ENCODE measurements at places on chromosomes 6 and 20. TPM values are rescaled to one million over a fixed set of nuclear protein-coding genes. Genes with fewer than 3 reads are reported as not detected.

PLG gene
- not detected for total RNA-seq

GRCh38 chr6:100194535-100194934 is 200.5 kb upstream of the MCHR2 start:
- no peaks in the 10 kb centered on the region for H3K4me1 ChIP-seq
- H3K4me3 ChIP-seq: no peak overlapping the region
- peaks cover 7% of the 10 kb centered on the region for H3K27me3 ChIP-seq
- H3K36me3 ChIP-seq: no peaks in the 10 kb centered on the region
- DNase-seq: no peak

DNA sequence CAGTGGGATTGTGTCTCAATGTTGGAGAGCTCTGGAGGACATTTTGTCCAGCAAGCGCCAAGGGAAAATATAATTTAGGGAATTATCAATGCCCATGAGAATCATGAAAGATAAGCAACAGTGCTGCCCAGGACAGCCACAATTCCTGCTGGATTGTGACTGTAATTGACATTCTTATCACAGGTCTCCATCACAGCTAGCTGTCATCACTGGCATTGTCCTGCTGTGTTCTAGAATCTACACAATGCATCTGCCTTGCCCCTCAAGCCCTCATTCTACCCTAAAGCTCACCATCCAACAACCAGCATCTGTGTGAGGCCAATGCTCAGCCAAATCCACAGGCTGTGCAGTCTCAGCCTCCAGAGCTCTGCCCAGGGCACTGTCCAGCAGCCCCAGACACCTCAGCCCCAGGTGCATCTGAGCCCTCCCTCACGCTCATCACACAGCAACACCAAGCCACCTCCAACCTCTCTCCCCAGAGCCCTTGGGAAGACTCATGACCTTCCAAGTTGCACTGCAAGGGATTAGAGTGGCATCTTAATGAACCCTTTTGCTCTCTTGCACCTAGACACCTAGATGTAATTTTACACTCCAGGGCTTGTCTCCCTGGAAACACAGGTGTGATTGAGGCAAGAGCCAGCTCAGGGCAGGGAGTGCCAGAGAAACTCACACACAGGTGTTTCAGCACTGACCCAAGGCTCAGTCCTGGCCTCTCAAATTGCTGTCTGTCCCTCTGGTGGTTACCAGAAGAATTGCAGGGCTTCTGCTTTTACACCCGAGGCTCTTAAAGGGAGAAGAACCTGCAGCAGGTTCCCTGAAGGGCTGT is 85.2 kb upstream of the PHACTR3 start:
- no peaks in the 10 kb centered on the region for H3K36me3 ChIP-seq
- peaks cover 58% of the 10 kb centered on the region for H3K27me3 ChIP-seq
- no peaks in the 10 kb centered on the region for H3K4me1 ChIP-seq
- DNase-seq: peak; percentile 26

- H3K27me3 ChIP-seq: no peaks in the 10 kb centered on the region
- H3K27ac ChIP-seq: no peak overlapping the region
- H3K4me1 ChIP-seq: no peaks in the 10 kb centered on the region
- no peaks in the 10 kb centered on the region for H3K36me3 ChIP-seq
These were observed 148.3 kb upstream of the TBX18 start for GRCh38 chr6:84912472-84913322.

GRCh38 chr20:33947709-33948295 is 45.9 kb upstream of the RALY start:
- no peak overlapping the region for H3K4me3 ChIP-seq
- no peak overlapping the region for H3K27ac ChIP-seq
- H3K4me1 ChIP-seq: no peaks in the 10 kb centered on the region
- peaks cover 4% of the 10 kb centered on the region for H3K36me3 ChIP-seq
- peak; percentile 60 for DNase-seq
- H3K27me3 ChIP-seq: peaks cover 9% of the 10 kb centered on the region

GRCh38 chr6:48213076-48213788 is 102.2 kb upstream of the PTCHD4 start:
- H3K4me1 ChIP-seq: no peaks in the 10 kb centered on the region
- no peaks in the 10 kb centered on the region for H3K27me3 ChIP-seq
- no peak overlapping the region for H3K4me3 ChIP-seq
- H3K36me3 ChIP-seq: no peaks in the 10 kb centered on the region
- DNase-seq: no peak

GRCh38 chr20:49567421-49568277 is at the start of gene PTGIS:
Gene PTGIS (minus strand): TSS chr20:49568137. CDS start chr20:49568116, 21 bp downstream.
- peak; percentile 9 for DNase-seq
- H3K27me3 ChIP-seq: peaks cover 53% of the 10 kb centered on the region
- H3K4me1 ChIP-seq: peaks cover 9% of the 10 kb centered on the region
- H3K4me3 ChIP-seq: no peak within 1 kb of the TSS
- H3K36me3 ChIP-seq: no peaks in the 10 kb centered on the region
- no peak within 1 kb of the TSS for H3K27ac ChIP-seq

GRCh38 chr6:37783856-37784584 is 35.5 kb upstream of the ZFAND3 start:
- peak; percentile 23 for DNase-seq
- H3K4me1 ChIP-seq: peaks cover 16% of the 10 kb centered on the region
- H3K4me3 ChIP-seq: peak overlapping the region; percentile 62
- H3K27ac ChIP-seq: no peak overlapping the region

GRCh38 chr20:32325706-32326503 is 32.2 kb upstream of the ASXL1 start:
- peaks cover 22% of the 10 kb centered on the region for H3K4me1 ChIP-seq
- no peak for DNase-seq
- H3K36me3 ChIP-seq: peaks cover 44% of the 10 kb centered on the region
- H3K27ac ChIP-seq: peak overlapping the region; percentile 13
- no peaks in the 10 kb centered on the region for H3K27me3 ChIP-seq
- no peak overlapping the region for H3K4me3 ChIP-seq

- DNase-seq: no peak
- H3K27me3 ChIP-seq: no peaks in the 10 kb centered on the region
- no peak overlapping the region for H3K27ac ChIP-seq
These were observed 45.5 kb downstream of the CEP43 start for GRCh38 chr6:167044696-167045095.

GRCh38 chr20:35952480-35953386 is 1.6 kb downstream of the SCAND1 start:
- H3K27ac ChIP-seq: peak overlapping the region; percentile 99
- H3K36me3 ChIP-seq: peaks cover 8% of the 10 kb centered on the region
- H3K4me3 ChIP-seq: peak overlapping the region; percentile 100
- no peak for DNase-seq
- peaks cover 14% of the 10 kb centered on the region for H3K4me1 ChIP-seq
- no peaks in the 10 kb centered on the region for H3K27me3 ChIP-seq

GRCh38 chr6:27426045-27426620 is 37.6 kb downstream of the ZNF391 start:
- DNase-seq: no peak
- H3K27me3 ChIP-seq: peaks cover 2% of the 10 kb centered on the region
- H3K4me1 ChIP-seq: no peaks in the 10 kb centered on the region
- H3K36me3 ChIP-seq: peaks cover 1% of the 10 kb centered on the region
- no peak overlapping the region for H3K4me3 ChIP-seq

- H3K27ac ChIP-seq: peak overlapping the region; percentile 93
- DNase-seq: peak; percentile 48
- peaks cover 40% of the 10 kb centered on the region for H3K36me3 ChIP-seq
- no peaks in the 10 kb centered on the region for H3K27me3 ChIP-seq
These were observed 646 bp downstream of the HMGA1 start for GRCh38 chr6:34237316-34237721.

GRCh38 chr20:1943275-1944002 is 48.2 kb downstream of the SIRPA start:
- peaks cover 27% of the 10 kb centered on the region for H3K27me3 ChIP-seq
- no peak overlapping the region for H3K4me3 ChIP-seq
- DNase-seq: no peak

- H3K27ac ChIP-seq: no peak overlapping the region
- H3K4me3 ChIP-seq: no peak overlapping the region
- H3K4me1 ChIP-seq: peaks cover 2% of the 10 kb centered on the region
- no peak for DNase-seq
- no peaks in the 10 kb centered on the region for H3K36me3 ChIP-seq
These were observed 7.4 kb downstream of the ADAM33 start for GRCh38 chr20:3674447-3674846.

DNA sequence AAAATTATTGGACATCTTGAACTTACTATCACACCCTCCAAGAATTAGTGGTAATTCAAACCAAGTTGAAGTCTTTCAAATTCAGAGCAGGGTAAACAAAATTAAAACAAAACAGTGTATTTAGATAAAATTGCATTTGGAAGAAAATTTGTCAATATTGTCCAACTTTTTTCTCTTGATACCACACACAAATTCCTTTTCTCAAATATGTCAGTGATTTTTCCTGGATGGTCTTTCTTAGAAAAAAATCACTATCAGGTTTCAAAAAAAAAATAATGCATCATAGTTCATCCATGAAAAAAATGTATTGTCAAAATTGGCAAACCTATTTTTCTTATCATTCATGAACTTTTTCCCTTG is 667.1 kb downstream of the TENT5A start:
- no peaks in the 10 kb centered on the region for H3K4me1 ChIP-seq
- no peaks in the 10 kb centered on the region for H3K36me3 ChIP-seq
- H3K27me3 ChIP-seq: no peaks in the 10 kb centered on the region
- no peak overlapping the region for H3K4me3 ChIP-seq
- no peak overlapping the region for H3K27ac ChIP-seq
- DNase-seq: no peak

DNA sequence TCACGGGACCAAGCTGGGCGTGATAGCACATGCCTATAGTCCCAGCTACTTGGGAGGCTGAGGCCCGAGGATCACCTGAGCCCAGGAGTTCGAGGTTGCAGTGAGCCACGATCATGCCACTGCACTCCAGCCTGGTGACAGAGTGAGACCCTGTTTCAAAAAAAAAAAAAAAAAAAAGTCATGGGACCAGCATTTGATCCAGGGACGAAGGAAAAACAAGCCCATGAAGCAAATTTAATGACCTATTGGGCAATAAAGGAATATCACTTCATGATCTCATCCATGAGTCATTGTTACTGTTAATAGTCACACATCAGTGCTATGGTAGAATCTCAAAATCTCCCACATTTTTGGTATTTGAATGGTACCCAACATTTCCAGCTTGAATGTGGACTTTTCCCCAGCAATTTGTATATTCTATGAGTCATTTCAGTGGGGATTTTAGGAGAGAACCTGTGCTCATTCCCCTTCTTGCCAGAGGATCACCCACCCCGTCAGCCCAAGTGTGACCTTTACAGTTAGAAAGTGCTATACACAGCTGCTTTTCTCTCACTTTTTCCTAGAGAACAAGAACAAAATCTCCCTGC is 8.5 kb upstream of the SOD2 start:
- peaks cover 4% of the 10 kb centered on the region for H3K36me3 ChIP-seq
- no peak for DNase-seq
- H3K4me3 ChIP-seq: peak overlapping the region; percentile 40
- H3K27ac ChIP-seq: peak overlapping the region; percentile 57
- peaks cover 11% of the 10 kb centered on the region for H3K4me1 ChIP-seq
- H3K27me3 ChIP-seq: no peaks in the 10 kb centered on the region

All from activated CD4-positive, alpha-beta memory T cell treated with anti-CD3 and anti-CD28 coated beads for 36 hours (primary cell).